ENCODE measurements at places on chromosomes 5 and 9.

DNA sequence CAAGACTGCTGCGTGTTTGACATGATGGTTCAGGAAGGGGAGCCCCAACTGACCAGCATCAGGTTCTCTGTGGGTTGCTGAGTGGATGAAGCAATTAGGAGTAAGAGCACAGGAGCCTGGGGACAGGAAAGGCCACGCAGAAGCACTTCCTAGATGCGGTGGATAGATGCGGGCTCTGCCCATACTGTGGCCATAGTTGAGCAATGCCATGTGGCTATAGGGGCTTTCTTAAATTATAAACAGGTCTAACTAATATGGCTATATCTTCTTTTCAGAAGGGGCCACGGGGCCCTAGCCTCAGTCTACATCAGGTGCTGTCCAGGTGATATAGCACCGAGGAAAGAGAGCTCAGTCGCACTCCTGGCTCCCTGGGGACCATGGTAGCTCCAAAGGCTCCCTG is 198.6 kb downstream of the GADD45G start:
- DNase-seq, result no peak

DNA sequence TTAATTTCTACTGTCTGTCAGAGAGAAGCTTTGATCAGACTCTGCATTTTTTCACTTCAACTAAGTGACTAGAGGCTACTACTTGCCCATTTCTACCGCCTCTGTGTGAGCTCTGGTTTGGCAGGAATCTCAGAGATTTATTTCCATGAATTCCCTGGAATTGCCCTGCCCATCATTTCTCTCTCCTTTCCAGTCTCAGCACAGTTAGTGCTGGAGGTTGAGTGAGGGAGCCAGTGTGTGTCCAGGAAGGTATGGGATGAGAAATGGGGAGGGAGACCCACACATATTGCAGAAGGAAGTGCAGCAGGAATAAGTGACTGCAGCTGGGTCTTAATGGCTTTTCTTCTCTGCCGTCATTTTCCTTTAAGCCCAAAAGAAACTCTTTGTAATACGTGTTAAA is 443.1 kb upstream of the ZNF462 start:
- no peak for DNase-seq

DNA sequence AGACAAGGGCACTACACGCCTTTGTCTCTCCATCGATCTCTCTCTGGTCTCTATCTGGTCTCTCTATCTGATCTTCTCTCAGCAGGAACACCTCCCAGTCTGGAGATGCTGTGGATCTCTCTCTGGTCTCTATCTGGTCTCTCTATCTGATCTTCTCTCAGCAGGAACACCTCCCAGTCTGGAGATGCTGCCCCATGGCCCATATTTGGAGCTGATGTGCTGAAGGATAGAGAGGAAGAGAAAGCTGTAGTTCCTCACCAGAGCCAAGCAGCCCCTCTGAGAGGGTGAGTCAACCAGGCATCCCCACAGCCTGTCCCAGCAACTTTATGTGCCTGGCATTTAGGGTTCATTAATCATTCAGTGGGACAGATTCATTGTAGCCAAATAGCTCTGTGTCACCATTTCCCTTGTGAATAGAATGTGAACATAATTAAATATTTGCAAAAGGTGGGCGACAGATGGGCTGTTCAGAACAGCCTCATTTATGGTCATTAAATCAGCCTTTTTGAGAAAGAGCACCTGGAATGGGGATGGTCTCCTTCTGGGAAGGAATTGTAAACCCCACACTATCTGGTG is 189.3 kb upstream of the MAST4 start:
- peak; percentile 26 for DNase-seq

DNA sequence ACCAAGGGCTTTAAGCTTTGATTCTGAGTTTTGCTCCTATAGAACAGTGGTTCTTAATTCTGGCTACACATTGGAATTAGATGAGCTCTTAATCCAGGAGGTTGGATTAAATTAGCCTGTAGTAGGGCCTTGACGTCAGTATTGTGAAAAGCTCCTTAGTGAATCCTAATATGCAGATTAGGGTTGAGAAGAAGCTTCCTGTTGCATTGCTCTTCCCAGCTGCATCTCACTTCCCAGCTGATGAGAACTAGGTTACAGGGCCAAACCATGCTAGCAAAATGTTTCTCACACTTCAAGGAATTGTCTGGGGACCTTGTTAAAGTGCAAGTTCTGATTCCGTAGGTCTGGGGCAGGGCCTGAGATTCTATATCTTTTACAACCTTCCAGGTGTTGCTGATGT is 300.0 kb downstream of the ZSWIM6 start:
- DNase-seq, result peak; percentile 22

DNA sequence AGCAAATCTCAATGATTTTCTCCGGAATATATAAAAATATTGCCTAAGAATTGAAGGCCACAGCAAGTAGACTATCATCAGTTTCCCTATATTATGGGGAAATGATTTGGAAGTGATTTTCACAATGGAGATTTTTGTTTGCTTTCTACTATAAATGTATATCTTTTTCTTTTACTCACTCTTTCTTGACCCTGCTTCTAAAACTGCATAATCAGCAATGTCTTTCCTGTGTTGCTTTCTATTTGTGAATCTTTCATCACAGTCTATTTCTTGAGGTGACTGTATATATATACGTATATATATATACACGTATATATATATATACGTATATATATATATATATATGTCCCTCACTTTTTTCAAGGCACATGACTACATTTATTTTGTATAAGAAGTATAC is 622.6 kb downstream of the DTWD2 start:
- DNase-seq, result no peak

DNA sequence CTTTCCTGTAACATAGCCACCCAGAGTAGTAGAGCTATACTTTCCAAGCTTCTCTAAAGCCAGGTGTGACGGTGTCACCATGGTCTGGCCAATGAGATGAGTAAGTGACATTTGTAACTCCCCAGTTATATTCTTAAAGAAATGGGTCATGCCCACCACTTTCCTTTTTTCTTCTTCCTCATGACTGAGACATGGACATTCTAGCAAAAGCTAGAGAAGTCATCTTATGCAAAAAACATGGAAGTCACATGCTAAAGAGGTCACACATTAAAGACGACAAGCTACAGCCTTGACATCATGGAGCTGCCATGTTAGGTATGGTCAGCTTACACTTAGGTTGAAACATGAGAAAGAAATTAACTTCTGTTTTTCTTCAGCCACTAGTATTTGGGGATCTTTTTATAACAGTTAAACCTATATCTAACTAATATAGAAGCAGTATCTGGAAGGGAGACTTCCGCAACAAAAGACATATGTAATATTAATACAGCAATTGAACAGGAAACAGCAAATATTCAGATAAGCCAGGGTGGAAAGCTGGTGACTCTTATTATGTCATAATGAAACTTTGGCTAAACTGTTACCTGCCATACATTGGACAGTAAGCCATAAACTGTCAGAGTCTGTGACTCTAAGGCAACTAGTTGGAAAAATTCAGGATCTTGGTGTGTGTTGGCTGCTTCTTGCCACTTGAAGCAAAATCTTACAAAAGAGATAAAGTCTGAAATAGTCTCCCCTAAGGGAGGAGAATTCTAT is 54.7 kb upstream of the SNX2 start:
- no peak for DNase-seq

DNA sequence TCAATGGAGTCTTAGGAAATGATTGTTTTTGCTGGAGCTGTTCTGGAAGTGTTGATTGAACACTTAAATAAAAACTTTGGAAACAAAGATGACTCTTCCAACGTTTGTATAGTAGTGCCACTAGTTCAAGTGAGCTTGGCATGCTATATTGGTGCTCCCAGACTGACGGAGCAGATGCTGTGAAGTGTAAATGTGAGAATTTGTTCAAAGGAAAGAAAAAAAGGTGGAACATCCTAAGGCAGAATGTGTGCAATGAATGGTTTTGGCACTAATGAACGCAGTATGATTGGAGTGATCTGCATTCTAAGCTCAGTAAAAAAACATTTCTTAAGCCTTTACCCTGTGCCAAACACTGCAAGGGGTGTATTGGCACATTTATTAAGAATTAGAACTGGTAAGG is 69.8 kb downstream of the ZNF474 start:
- DNase-seq, result no peak
